ENCODE measurements at places on chromosomes 16 and 17.

DNA sequence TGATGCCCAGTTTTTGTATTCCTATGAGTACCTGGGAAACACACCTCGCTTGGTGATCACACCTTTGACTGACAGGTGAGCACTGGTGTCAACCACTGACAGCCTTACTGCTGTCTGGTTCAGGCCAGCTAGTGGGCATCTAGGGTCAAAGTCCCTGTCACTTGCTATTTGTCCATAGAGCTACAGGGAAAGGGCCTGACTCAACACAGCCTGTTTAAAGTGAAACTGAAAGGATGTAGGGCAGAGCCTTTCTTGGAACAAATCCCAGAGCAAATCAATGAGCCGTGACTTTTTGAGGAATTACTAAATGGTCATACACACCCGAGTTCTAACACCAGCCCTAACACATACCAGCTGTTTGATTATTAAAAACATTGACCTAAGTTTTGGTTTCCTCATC, 106.8 kb downstream of the DNAH9 start:
- DNase-seq, result peak; percentile 48

DNA sequence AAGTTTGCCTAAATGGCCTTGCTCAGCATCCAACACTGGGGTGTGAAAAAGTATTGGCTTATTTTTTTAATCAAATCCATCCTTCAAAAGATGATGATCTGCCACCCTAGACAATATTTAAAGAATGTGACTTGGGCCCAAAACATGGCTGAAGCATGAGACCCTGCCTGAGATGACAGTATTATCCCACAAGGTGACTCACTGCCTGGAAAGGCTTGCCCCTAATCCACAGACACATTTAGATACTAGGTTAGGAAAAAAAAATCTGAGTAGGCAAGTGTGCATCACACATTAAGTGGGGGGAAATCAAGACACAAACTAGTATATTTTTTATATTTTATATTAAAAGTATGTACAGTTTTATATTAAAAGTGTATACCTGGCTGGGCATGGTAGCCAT, 38.4 kb downstream of the TOM1L2 start:
- no peak for DNase-seq

GRCh38 chr17:1511756-1512321, 4.6 kb downstream of the INPP5K start:
- DNase-seq, result peak; percentile 81

- DNase-seq, result no peak
Measured at GRCh38 chr17:77036136-77036840, 104.5 kb upstream of the SEC14L1 start.

DNA sequence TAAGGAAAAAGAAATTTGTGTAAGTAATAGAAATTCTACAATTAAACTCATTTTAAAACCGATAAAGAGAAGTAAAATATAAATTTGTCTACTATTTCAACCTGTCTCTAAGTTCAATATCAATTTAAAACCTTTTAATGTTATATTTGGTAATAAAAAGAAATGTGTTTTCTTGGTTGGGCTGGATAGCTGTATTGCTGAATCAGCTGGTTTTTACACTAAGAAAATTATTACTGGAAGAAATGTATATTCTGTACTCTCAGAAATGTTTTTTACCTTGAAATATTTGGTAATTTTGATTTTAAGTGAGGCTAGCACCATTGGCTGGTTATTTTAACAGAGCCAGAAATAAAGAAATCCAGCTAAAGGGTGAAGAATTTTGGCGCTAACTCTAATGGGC, 87.1 kb upstream of the CNTNAP4 start:
- no peak for DNase-seq

DNA sequence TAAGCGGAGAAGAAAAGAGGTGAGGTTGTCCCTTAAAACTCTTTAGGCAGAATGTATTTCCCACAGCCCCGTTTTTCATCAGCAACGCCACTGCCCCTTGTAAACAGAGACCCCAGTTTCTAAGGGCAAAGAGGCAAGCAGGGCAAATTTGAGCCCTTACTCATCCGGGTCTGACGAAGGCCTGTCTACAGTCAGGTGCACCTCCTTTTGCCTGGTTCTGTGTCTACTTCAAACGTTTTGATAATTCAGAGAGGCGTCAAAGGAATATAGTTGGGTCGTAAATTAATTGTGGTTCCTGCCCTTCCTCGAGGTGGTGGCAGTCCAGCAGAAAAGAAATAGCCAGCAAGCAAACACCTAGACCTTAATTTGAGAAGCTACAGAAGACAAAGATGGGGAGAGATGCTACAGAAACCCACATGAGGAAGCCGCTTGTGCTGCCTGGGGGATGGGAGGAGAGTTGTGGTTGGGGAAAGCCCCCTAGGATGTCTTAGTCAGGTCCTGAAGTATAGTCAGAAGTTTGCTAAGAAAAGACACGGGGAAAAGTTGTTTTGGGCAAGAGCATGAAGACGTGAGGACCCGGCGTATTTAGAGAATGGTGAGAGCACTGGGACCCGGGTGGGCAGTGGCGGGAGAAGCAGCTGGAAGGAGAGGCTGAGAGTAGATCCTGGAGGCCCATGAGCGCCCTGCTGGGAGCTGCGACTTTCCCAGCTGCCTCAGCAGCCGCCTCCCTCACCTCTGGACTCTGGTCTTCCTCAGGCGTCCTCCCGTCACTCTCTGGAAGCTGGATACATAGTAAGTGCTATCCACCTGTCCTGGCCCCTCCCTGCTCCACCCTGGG, 2.4 kb downstream of the FBRS start:
- DNase-seq, result no peak

DNA sequence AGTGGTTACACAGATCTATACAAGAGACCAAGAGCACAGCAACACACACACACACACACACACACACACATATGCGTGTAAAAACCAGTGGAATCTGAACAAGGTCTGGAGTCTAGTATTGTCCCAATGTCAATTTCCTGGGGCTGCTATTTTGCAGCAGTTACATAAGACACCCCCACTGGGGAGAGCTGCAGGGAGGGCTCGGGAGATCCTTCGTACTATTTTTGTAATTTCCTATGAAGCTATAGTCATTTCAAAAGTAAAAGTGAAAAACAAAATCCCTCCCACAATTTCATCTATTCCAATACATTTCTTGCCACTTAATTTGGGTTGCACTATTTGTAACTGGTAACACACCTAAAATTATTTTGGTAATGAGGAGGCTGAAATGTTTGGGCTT, 68.5 kb downstream of the C16orf95 start:
- no peak for DNase-seq

GRCh38 chr16:75660726-75661302, 13.2 kb downstream of the TERF2IP start:
- DNase-seq, result no peak

- no peak for DNase-seq
Measured at GRCh38 chr16:3256866-3257465, 533 bp upstream of the MEFV start.

DNA sequence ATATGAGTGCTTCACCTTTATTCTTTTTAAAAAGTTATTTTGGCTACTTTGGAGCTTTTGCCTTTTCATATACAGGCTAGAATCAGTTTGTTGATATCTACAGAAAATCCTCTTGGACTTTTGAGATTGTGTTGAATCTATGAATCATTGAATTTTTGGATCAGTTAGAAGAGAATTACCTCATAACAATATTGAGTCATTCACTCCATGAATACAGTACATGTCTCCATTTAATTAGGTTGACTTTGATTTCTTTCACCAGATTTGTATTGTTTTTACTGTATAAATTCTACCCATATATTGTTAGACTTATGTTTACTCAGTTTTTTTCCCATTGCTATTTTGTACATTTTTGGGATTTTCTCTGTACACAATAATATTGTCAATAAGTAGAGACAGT, 54.4 kb downstream of the TAOK1 start:
- no peak for DNase-seq

GRCh38 chr17:10638151-10638550, 19.0 kb downstream of the MYH3 start:
- DNase-seq, result no peak

DNA sequence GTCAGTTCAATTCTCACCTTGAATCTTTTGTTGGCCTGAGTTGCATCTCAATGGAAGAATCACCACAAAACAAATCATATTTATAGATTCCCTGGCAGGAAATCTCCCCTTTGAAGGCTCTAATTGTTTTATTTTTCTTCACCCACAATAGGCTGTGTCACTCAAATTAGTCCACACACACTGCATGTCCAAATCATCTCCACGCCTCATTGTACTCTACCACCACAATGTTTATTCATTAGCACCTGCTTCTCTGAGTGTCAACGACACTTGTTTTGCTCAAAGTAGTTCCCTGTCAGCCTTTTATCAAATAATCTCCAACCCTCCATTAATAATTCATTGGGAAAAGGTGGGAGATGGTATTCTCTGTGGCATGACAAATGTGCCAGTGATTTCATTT, 164.3 kb downstream of the ABCC12 start:
- DNase-seq, result no peak

DNA sequence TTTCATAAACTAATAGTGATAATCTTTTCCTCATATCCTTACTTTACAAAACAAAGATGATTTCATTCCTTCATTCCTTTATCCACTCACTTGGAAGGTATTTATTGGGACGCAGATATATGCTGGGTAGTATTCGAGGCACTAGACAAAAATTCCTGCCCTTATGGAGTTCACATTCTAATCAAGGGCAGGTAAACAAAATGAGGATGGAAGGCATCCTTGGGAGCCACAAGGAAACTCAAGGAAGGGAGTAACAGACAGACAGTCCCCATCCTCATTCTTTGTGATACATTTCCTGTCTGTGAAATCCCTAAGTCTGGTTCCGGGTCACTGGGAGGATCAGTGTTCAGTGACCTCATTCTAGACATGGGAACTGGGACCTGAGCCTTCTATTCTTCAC, 45.2 kb downstream of the SLC6A2 start:
- no peak for DNase-seq

DNA sequence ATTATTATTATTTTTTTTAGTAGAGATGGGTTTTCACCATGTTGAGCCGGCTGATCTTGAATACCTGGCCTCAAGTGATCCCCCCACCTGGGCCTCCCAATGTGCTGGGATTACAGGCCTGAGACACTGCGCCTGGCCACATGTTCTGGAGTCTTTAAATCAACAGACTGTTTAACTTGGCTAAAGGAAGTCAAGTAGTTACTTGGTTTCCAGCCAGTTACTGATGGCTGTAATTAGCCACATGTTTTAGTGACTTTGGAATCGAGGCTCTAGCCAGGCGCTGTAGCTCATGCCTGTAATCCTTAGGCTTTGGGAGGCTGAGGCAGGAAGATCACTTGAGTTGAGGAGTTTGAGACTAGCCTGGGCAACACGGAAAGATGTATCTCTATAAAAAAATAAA, 699.2 kb upstream of the RBFOX1 start:
- no peak for DNase-seq

DNA sequence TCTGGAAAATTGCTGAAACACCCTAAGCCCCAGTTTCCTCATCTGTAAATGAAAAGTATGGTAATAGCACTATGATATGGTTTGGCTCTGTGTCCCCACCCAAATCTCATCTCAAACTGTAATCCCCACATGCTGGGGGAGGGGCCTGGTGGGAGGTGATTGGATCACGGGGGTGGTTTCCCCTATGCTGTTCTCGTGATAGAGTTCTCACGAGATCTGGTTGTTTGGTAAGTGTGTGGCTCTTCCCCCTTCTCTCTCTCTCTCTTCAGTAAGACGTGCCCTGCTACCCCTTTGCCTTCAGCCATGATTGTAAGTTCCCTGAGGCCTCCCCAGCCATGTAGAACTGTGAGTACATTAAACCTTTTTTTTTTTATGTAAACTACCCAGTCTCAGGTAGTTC, 490.7 kb downstream of the TMEM114 start:
- DNase-seq, result no peak

DNA sequence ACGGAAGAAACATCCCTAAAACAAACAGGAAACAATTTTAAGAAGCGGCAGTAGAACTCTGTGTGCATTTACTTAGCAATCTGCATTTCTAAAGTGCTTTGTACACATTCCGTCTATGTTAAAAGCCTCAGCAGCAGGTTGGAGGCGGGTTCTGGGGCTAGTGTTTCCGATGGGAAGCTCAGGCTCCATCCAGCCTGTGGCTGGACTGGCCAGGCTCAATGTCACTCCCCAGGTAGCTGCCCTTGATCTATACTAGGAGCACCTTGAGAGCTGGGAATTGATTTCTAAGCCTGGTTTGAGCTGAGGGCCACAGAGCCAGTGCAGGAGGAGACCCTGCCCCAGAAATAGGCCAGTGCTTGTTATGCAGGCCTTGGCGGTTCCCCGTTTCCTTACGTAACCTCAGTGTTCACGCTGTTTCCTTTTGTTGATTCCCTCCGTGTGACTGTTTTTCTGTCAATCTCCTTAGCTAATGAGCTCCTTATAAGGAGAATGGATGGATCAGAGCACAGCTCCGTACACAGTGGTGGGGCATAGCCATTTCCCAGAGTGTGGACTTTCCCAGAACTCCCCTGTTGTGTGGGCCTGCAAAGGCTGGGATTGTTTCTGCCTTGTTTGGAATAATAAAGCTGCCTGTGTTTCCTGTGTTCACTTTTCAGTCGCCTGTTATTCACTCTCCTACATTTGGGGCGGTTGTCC, 21.4 kb downstream of the ADORA2B start:
- DNase-seq, result no peak

DNA sequence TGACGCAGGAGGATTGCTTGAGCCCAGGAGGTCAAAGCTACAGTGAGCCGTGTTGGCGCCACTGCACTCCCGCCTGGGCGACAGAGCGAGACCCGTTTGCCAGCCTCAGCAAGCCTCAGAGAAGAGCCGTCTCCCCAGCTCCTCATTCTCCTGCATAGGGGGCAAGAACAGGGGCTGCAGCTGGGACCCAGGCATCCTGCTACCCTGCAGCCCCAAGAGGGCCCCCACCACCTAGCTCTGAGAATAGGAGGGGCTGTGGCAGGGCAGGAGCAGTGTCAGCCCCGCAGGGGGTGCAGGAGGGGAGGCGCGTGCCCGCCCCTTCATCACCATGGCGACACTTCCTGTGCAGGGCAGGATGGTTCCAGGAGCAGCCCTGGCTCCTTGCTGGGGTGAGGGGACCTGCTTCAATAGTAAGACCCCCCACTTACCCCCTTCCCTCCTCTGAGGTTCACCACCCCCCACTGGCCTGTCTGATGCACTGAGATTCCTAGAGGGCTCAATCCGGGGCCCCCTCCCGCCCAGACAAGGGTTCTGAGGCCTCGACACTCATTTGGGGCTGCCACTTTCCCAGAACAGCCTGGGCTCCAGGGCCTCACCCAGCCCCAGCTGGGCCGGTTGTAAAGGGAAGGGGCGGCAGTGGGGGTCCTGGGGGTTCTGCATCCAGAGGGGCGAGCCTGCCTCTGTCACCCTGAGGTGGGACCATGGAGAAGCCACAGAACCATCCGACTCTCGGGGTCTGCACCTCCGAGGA, 20.2 kb downstream of the VASN start:
- DNase-seq, result no peak

GRCh38 chr17:588519-588918, 126.1 kb downstream of the VPS53 start:
- no peak for DNase-seq

- DNase-seq, result no peak
Measured at GRCh38 chr17:82519971-82520903, 705 bp downstream of the FOXK2 start.

GRCh38 chr17:81635973-81636504, 873 bp downstream of the NPLOC4 start:
- no peak for DNase-seq

DNA sequence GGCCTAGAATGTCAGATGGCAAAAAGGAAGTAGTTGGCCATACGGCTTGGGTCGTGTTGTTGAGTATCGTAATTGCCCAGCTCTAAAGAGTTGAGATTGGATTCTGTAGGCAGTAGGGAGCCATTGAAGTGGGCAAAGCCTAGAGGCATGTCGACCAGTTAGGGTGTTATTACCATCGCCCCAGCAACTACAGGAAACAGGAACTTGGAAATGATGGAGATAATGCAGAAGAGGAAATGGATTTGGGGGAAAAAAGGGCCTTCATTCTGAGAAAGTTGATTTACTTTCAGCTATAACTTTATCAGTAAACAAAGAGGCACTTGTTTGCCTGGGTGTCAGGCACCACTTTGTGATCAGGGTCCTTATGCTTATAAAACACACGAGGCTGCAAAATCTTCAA, 52.6 kb downstream of the COX10 start:
- DNase-seq, result no peak
